IPS DF 6.9 (cell line): ENCODE measurements at places on chromosomes 5 and 9.

- no peak for DNase-seq
Observed at GRCh38 chr5:101605700-101606099, 690.4 kb downstream of the SLCO4C1 start.

- no peak for DNase-seq
Observed at GRCh38 chr9:101366038-101366756, 18.6 kb downstream of the BAAT start.

DNA sequence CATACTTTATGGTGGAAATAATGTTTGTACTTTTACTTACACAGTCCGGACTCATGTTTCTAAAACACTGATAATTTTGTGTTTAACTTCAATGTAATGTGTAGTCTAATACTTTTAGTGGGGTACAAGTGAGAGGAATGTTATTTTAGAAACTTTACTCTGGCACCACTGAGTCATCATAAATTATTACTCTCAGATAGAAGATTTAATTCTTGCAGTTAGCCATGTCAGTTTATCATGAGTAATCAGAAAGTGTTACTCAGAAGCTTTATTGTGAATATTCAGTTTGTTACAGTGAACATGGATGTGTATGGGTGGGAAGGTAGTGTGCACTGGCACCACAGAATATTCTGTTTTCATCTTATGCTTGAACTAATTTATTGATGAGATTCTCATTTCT lies 20.0 kb downstream of the OGN start:
- no peak for DNase-seq

GRCh38 chr9:124771867-124772679 lies 962 bp upstream of the NR6A1 start:
- no peak for DNase-seq

DNA sequence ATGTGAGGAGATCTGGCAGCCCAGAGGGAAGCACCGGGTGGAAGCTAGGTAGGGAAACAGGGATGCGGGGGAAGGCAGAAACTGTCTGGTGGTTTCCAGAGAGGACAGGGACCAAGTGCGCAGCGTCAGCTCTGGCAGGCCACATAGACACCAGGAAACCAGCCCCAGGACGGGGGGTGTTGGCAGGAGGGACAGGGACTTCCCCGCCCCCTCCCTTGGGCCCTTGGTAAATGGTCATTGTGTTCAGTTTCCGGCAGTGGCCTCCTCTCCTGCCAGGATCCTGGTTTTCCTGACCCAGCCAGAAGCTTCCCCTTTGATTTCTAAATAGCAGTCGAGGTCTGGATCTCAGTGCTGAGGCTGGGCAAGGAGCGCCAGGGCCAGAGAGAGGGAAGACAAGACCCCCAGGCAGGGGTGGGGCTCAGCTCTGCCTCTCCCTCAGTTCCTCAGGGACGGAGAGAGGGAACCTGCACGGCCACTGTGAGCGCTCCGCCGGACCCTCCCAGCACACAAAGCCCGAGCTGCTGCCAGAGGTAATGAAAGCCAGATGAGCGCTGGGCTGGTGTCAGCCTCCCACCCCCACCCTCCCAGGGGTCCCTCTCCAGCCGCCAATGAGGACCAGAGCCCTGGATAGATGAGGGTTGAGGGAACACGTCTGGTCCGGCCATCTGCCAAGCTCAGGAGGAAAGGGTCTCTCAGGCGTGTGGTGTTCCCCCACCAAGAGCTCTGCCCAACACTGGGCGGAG lies 1.8 kb downstream of the RALGDS start:
- DNase-seq, result no peak

- DNase-seq, result no peak
Observed at GRCh38 chr5:162824360-162824759, 613.0 kb upstream of the CCNG1 start.
